Activated T-cell treated with anti-CD3 and anti-CD28 coated beads for 24 hours (primary cell): ENCODE measurements at places on chromosomes 6 and 20.

GRCh38 chr6:4880363-4880762 lies 104.2 kb downstream of the CDYL start:
- no peak for DNase-seq

GRCh38 chr6:88006557-88006956 lies 41.1 kb upstream of the SPACA1 start:
- no peak for DNase-seq

DNA sequence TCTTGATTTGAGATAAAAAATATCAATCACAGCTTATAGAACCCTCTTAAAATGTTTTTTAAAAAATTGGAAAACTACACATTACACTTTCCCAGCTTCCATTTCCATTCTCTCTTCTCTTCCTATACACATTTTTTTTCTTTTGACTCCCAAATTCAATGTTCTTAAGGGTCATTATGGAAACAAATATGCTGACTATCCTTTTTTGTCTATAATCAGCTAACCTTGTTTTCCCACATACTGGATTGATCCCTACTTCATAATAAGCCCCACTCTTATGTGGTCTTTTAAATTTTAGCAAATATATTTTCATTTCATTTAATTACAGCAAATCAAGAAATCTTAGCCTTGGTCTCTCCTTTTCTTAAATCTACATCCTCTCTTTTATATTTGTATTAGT lies 378.4 kb downstream of the MEI4 start:
- no peak for DNase-seq

DNA sequence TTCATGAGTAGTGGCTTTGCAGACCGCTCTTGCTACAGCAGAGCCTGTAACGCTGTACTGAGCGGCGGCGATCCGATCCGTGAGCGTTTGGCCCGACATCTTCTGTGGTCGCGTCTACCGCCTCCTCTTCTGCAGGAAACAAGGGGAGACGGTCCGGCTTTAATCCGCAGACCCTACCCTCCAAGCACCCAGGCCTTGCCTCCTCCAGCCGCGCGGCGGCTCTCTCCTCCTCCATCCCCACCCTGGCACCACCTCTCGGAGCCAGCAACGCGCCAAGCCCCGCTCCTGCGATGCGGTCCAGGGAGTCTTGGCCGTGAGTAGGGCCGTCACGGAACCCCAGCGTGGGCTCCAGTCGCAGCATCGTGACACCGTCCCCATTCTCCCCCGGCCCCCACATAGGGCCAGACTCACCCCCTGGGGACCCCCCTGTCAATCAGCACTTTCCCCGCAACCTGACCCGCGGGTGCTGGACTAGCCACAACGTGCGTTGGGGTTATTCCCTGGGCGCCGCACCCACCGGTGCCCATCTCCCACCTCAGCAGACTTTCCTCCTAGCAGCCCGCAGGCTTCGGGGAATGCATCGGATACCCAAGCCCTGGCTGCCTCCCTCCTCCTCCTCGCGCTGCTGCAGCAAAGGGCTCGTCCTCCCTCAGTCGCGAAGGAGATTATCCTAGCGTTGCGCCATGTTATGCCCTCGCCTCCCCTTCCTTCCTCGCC lies 914 bp downstream of the SNAP91 start:
- DNase-seq = no peak

- DNase-seq = no peak
Observed at GRCh38 chr6:136920671-136921380, 1.3 kb upstream of the SLC35D3 start.

DNA sequence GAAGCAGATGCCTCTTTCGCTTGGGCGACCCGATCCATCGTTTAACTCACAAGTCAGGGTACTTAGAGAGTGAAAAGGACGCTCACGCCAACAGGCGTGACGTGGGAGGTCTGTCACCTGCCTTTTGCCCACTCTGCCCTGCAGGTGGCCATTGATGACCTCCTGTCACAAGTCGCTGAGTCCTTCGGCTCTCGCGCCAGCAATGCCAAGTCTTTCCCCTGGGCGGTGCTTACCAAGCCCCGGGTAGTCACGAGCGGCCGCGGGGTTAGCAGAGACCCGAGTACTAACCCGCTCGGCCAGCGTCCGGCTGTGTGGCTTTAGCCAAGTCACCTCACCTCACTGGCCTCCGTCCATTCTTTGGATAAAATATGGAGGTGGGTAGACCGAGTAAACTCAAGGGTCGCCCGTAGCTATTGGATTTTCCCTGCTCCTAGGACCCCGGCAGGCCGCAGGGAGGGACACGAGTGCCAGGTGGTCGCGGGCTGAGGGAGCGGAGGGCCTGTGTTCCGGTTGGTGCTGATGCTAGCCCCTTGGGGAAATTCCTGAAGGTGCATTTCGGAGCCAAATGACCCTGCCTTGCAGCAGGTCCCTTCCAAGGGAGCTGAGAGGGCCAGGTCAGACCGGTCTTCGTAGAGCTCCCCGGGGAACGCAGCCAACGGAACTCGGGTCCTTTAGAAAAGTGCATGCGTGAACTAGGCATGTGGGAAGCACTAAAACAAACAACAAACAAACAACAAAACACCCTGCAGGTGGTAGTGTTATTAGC lies 668 bp downstream of the PKIB start:
- DNase-seq = no peak

- no peak for DNase-seq
Observed at GRCh38 chr6:108862479-108863191, 14.4 kb downstream of the ARMC2 start.

GRCh38 chr6:85551264-85551663 lies 42.4 kb downstream of the SNX14 start:
- DNase-seq = no peak

DNA sequence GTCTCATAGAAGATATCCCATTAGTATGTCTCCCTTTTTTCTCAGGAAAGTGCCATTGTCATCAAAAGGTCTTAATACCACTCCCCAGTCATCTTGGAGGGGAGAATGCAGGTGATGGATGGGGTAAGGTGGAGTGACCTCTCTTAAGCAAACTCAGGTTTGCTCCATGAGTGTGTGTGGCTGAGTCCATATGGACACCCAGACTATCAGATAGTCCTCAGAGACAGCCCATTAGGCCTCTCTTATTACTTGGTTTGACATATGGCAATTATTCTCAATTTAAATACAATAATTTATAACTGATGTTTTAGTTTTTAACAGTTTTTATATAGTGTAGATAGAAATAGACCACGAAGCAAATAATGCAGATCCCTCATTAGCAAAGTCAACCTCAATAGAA lies 23.2 kb downstream of the LAMA4 start:
- no peak for DNase-seq

DNA sequence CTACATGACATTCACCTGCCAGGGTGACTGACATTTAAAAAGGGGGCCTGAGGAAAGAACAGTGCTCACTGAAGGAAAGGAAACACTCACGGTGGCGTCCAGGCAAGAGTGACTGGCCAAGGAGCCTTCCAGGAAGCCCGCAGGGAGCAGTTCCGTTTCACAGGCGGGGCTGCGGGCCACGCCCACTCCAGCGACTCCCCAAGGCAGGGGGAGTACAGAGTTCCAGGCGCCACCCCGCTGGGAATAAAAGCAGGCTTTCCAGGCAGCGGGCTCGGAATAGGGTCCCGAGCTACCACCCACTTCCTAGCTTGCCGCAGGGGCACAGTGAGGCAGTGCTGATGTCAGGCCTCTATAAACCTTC lies 34.2 kb downstream of the PKIG start:
- no peak for DNase-seq

DNA sequence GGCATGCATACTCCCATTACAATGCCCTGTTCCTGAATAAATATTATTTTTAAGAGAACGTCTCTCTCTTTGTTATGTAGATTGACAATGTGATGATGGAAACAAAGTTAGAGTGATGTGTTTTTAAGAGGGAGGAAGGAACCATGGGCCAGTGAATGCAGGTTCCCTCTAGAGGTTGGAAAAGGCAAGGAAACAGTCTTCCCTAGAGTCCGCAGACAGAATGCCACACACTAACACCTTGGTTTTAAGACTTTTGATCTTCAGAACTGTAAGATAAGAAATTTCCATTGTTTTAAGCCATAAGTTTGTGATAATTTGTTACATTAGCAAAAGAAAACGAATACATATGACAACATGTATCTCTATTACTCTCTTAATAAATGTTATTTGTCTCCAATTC lies 4.7 kb upstream of the CENPW start:
- no peak for DNase-seq

DNA sequence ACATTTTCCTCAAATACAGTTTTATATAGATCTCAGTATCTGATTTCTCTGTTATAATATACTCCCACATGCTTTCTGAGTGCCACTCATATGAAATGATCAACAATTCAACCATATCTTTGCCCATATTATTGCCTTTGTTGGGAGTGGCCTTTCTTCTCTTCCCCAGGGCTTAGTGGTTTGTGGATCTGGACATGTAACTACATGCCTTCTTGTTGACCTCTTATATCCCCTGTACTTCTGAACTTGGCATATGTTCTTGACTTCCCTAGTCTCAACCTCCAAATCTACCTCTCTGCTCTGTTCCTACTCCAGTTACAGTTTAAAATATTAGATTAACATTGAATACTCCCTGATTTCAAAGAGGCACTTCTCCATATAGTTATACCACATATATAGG lies 34.3 kb upstream of the PRIM2 start:
- no peak for DNase-seq

DNA sequence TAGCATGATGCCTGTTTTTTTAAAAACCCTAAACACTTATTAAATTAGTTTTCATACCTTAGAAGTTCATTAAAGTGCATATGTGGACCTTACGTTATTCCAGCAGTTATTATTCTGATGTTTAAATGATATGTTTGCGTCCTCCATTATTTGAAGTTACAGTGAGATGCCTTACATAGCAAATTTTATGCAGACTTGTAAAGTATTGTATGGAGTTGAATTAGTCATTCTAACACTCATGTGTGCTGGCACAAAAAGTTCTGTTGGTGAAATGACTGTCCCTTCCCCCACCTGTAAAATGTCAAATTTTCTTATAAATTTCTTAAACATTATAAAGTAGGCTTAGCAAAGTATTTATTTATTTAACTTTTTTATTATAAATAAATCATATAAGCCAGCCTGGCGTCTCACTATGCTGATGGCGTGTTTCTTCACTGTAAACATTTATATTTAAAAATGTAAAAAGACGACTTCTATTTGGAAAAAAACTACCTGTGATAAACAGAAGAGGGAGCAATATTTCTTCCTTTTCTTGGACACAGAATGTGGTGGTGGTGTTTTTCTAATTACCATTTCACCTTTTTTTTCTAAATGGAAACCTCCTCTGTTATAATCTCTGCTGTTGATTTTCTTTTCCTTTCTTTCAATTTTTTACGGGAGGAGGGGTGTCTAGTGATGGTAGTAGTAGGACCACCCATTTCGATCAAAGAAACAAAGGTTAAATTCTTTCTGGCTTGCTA lies 155.4 kb downstream of the RFPL4B start:
- DNase-seq = no peak

- DNase-seq = no peak
Observed at GRCh38 chr20:62339647-62340062, 27.5 kb downstream of the LAMA5 start.

DNA sequence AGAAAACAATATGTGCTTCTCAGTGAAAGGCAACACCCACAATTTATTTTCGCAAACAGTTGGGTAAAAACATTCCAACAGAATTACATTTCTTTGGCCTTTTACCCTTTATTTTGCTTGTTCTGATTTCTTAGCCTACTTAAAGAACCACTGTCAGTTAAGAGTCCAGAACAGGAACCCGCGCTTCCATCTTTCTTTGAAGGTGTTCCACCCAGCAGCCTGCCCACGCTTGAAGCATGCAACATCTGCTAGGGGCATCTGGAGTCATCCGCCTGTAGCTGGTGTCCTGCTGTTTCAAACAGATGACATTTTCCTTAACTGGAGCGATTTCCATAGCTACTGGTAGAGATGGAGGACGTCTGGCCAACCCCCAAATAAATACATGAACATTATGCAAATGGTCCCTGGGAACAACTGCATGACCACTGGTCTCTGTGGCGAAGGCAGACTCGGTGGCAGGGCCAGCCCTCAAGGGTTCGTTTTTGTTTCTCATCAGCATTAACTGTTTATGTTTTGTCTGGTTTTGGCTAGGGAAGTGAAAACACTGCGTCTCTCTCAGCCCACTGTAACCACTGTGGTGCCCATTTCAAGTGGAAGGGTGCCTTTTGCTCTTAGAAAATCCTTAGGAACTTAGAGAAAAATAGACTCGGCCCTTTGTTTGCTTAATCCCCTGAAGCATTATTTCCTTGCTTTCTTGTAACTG lies 51.6 kb downstream of the LAMA4 start:
- DNase-seq = no peak

- no peak for DNase-seq
Observed at GRCh38 chr6:53360093-53360912, 11.6 kb upstream of the ELOVL5 start.

DNA sequence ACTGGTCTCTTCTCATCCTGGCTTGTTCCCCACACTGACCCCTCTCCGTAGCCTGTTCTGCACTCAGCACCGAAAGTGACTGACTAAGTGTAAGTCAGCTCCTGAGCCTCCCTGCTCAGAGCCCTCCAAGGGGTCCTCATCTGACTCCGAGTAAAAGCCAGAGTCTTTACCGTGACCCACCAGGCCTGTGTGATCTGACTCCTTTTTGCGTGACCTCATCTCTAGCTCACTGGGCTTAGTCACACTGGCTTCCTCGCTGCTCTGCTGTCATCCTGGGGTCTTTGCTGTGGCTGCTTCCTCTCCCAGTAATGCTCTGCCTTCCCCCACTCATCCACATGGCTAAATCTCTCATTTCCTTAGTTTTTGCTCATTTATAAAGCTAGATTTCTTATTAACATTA lies 116.6 kb downstream of the PLCB4 start:
- DNase-seq = no peak

- no peak for DNase-seq
Observed at GRCh38 chr20:46761566-46761965, 52.1 kb downstream of the SLC2A10 start.

- no peak for DNase-seq
Observed at GRCh38 chr6:117938311-117938995, 31.4 kb downstream of the SLC35F1 start.

- no peak for DNase-seq
Observed at GRCh38 chr6:140601021-140601808, 1226.8 kb upstream of the CITED2 start.

- DNase-seq = no peak
Observed at GRCh38 chr6:20233007-20233730, 20.9 kb upstream of the MBOAT1 start.

DNA sequence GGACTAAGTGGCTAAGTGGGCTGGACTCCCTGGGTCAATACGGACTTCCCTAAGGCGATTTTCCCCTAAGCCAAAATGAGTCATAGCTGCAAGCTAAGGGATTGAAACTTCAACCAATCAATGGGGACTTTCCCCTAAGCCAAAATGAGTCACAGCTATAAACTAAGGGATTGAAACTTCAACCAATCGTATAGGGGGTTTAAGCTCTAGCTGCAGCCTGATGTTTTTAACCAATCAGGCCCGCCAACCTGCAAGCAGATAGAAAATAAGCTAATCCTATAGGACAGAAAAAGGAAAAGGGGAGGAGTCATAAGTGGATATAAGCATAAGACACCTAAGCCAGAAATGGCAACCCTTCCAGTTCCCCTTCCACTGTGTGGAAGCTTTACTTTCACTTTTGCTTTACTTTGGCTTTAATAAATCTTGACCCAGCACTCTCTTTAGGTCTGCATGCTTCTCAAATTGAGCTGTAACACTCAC lies 655.0 kb upstream of the HS3ST5 start:
- no peak for DNase-seq
